ENCODE measurements at places on chromosomes 4 and X. TPM values are rescaled to one million over a fixed set of nuclear protein-coding genes. Genes with fewer than 3 reads are reported as not detected.

GRCh38 chr4:173490817-173491528 is 39.1 kb downstream of the HAND2 start:
- H3K4me1 ChIP-seq = peaks cover 18% of the 10 kb centered on the region
- H3K4me3 ChIP-seq = no peak overlapping the region
- no peaks in the 10 kb centered on the region for H3K36me3 ChIP-seq
- no peak for DNase-seq

DNA sequence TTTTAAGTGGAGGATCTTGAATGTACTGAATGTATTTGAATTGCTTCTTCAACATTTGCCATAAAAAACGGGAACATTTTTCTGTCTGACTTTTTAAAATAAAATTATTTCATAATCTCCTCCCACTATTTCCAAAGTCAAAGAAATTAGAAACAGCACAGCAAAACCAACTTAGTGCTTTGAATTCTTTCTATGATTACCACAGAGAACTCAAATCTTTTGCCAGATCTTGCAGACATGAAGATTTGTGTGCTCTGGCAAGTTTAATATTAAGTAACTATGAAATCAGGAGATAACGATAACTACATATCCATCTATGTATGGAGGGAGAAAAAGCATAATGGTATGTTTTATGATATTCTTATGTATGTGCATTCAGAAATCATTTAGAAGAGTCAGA is 982.2 kb downstream of the PCDH7 start:
- no peaks in the 10 kb centered on the region for H3K4me1 ChIP-seq
- peaks cover 12% of the 10 kb centered on the region for H3K36me3 ChIP-seq
- no peak for DNase-seq

GRCh38 chrX:24100713-24101112 is 46.0 kb downstream of the EIF2S3 start:
- H3K4me1 ChIP-seq = no peaks in the 10 kb centered on the region
- H3K4me3 ChIP-seq = no peak overlapping the region
- no peaks in the 10 kb centered on the region for H3K36me3 ChIP-seq
- H3K27ac ChIP-seq = no peak overlapping the region
- no peaks in the 10 kb centered on the region for H3K27me3 ChIP-seq

DNA sequence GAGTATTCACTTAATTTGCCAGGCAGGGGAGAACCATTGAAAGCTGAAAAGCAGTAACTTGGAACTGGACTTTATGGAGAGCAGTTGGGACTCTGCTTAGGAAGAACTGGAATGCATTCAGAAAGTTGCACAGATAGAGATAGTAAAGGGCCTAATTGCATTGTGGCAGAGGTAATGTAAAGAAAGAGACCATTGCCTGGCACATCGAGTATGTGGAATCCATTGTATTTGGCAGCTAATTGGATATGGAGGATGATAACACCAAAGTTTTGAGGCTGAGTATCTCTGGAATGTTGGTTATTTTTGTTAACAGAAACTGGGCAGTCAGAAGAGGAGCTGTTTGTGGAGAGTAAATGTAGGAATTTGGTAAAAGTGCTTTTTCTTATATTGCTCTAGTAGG is 169.9 kb downstream of the BMPR1B start:
- H3K27ac ChIP-seq = no peak overlapping the region
- H3K4me3 ChIP-seq = no peak overlapping the region
- H3K4me1 ChIP-seq = no peaks in the 10 kb centered on the region
- peaks cover 2% of the 10 kb centered on the region for H3K27me3 ChIP-seq

DNA sequence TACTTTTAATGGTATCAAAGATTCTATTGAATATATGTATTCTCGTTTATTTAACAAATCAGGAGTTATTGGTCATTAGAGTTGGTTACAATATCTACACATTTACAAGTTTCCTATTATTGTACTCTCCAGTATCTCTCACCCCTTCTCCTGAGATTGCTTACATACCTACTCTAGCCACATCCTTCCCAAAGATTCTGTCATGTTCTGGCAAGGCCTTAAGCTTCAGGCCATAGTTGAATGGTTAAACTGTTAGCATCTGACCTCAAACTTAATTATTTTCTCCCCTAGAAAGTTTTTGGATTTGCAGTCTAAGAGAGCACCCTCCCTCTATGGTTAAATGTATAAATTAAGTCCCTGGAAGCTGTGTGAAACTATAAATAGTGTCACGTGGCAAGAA is 784.2 kb downstream of the GLUD2 start:
- no peaks in the 10 kb centered on the region for H3K4me1 ChIP-seq
- H3K27me3 ChIP-seq = no peaks in the 10 kb centered on the region
- no peak overlapping the region for H3K4me3 ChIP-seq

GRCh38 chrX:50169717-50170116 is 31.1 kb downstream of the AKAP4 start:
- no peak overlapping the region for H3K27ac ChIP-seq
- DNase-seq = no peak
- H3K4me3 ChIP-seq = no peak overlapping the region
- H3K4me1 ChIP-seq = peaks cover 14% of the 10 kb centered on the region
- H3K27me3 ChIP-seq = no peaks in the 10 kb centered on the region

DNA sequence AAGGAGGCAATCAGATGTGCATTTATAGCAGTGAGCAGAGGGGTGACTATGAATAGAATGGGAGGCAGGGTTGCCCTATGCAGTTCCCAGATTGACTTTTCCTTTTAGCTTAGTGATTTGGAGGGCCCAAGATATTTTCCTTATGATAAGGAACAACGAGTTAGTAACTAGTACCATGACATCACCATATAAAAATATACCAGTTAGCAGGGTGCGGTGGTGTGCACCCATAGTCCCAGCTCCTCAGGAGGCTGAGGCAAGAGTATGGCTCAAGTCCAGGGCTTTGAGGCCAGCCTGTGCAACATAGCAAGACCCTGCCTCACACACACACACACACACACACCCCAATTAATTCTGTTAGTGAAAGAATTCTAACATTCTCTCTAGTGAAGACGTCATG is 53.0 kb downstream of the IL13RA2 start:
- H3K4me1 ChIP-seq = no peaks in the 10 kb centered on the region
- no peak overlapping the region for H3K27ac ChIP-seq
- H3K36me3 ChIP-seq = no peaks in the 10 kb centered on the region
- H3K4me3 ChIP-seq = no peak overlapping the region
- no peak for DNase-seq

The TXLNG gene
- total RNA-seq = 16.0 TPM

The SLAIN2 gene
- total RNA-seq = 42.4 TPM

The NKX1-1 gene
- total RNA-seq = not detected

All from natural killer cell treated with Interleukin-12 subunit alpha and Interleukin-12 subunit beta and Interleukin-15 and Interleukin-18, amount 100 ng/mL, for 72 hours (primary cell).